Stimulated activated CD4-positive, alpha-beta T cell treated with anti-CD3 and anti-CD28 coated beads, TNF-alpha, amount 100 ng/mL, for 4 hours (primary cell): ENCODE measurements at places on chromosomes 3 and 15.

GRCh38 chr15:52252781-52253180, 42.8 kb downstream of the MYO5C start:
- DNase-seq: no peak

DNA sequence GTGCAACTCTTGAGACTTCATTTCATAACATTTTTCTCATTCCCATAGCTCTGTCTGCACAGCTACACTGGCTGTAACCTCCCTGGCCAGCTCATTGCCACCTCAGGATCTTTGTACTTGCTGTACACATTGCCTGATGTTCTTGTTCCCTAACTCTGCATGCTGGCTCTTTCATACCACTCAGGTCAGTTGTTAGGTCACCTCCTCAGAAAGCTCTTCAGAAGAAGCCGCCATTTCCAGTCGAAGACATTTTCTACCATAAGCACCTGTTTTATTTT, 176.2 kb downstream of the AKAP13 start:
- no peak for DNase-seq

DNA sequence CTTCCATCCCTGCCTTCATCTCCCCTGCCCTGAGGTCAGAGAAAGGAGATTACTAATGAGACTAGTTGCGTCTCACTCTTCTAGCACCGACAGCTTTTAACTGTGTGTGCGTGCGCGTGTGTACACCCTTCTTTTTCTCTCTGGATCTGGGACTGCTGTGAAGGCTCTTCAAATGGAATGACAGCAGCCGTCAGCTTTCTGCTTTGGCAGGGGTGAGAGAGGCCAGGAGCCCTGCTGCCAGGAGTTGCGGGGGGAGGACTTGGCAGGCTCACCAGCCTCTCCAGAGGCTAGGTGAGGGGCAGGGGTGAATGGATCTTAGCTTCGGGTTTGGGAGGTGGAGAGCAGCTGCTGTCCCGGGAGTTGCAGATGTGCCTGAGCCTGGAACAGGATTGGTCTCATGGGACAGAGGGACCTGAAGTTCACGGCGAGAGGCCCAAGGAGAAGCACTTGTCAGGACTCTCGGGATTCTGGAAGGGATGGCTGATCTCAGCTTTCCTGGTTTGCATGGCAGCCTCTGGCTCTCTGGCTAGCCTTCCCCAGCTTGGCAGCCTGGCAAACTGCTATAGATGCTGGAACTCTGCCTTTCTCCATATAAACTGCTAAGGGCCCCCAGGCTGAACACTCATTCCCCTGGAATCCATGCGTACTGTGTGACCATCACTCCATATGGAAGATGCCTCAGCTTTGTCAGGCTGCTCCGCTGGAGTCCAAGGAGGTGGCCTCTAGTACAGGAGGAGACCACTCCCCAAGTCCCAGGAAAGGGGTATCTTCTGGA, 16.6 kb downstream of the TEX264 start:
- no peak for DNase-seq

- no peak for DNase-seq
Measured at GRCh38 chr15:82113106-82113715, 67.4 kb upstream of the MEX3B start.

- no peak for DNase-seq
Measured at GRCh38 chr3:187739094-187739560, 6.1 kb downstream of the BCL6 start.

GRCh38 chr3:27728195-27729087, 6.3 kb upstream of the EOMES start:
- DNase-seq: no peak

DNA sequence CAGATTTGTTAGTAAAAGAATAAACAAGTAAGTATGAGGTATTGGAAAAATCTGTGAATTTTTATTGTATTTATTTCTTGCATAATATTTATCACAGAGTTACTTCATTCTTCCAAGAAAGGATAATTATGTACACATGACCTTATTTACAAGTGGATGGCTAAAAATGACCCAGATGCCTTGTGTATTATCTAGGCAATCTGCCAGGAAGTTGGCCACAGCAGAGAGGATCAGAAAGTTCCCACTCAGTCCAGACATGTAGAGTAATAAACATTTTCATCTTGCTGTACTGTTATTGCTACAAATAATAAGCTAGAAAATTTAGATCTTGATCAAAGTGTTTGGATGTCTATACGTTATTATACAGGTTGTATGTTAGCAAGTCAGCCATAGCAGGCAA, 317.1 kb downstream of the EPHA6 start:
- DNase-seq: no peak

- no peak for DNase-seq
Measured at GRCh38 chr3:192864941-192865340, 52.7 kb downstream of the MB21D2 start.

- no peak for DNase-seq
Measured at GRCh38 chr3:72582211-72582878, 265.9 kb downstream of the SHQ1 start.

DNA sequence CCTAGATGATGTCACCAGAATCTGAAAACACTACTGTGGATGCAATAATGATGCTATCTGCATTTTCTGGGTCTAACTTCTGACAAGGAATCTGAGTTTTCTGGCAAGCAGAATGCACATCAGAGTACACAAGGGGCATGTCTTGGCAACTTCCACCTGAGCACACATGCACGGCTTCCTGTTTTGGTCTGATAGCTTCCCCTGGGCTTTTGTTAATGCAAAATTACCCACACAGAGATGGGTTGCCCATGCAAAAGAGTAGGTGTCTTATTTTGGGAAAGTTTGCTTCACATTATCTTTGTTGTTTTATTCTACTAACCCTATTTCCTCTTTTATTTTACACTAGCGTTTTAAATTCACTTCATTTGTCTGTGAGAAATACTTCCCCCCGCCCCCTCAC, 74.2 kb upstream of the SATB1 start:
- no peak for DNase-seq

- DNase-seq: no peak
Measured at GRCh38 chr3:133117342-133117741, 79.2 kb downstream of the TMEM108 start.

DNA sequence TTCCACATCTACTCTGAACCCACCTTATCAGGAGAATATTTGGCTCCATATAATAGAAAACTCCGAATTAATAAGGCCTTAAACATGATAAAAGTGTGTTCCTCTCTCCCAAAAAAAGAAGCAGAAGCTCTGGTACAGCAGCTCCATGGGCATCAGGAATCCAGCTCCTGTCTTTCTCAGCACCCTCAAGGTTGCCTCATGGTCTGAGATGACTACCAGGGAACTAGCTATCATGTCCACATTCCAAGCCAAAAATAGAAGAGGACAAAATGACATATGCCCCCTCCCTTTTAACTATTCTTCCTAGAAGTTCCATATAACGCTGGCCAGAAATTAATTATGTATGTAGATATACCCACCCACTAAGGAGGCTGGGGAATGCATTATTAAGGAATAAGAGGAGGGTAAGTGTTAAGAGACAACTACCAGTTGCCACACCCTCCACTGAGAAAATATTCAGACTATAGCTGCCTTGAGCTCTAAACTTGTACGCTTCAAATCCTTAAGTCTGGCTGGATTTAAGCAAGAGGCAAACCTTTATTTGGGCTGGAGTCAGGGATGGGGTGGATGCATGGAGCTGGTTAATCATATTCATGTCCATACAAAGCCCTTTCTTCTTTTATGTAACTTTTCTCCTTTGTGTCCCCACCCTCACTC, 35.8 kb upstream of the CTDSPL start:
- no peak for DNase-seq

DNA sequence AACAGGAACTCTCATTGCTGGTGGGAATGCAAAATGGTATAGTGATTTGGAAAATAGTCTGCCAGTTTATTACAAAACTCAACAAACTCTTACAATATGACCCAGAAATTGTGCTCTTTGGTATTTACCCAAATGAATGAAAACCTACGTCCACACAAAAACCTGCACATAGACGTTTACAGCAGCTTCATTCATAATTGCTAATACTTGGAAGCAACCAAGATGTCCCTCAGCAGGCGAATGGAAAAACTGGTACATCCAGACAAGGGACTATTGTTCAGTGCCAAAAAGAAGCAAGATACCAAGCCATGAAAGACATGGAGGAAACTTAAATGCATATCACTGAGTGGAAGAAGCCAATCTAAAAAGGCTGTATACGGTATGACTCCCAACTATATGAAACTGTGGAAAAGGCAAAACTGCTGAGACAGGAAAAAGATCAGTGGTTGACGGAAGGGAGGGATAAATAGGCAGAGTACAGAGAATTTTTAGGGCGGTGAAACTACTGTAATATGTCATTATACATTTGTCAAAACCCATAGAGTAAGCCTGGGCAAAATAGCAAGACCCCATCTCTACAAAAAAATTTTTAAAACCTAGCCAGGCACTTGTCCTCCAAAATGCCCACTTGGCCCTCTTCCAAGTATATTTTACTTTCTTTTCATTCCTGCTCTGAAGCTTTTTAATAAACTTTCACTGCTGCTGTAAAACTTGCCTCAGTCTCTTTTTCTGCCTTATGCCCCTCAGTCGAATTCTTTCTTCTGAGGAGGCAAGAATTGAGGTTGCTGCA, 4.9 kb upstream of the MKRN2OS start:
- no peak for DNase-seq

- no peak for DNase-seq
Measured at GRCh38 chr3:5239602-5240001, 52.1 kb downstream of the EDEM1 start.

- DNase-seq: no peak
Measured at GRCh38 chr15:100350434-100351226, 8.9 kb upstream of the ADAMTS17 start.

- no peak for DNase-seq
Measured at GRCh38 chr15:40241269-40242212, 2.7 kb downstream of the PAK6 start.

- no peak for DNase-seq
Measured at GRCh38 chr3:33490641-33491241, 50.5 kb upstream of the UBP1 start.

- DNase-seq: no peak
Measured at GRCh38 chr3:45595364-45596195, 1.0 kb downstream of the LIMD1 start.

DNA sequence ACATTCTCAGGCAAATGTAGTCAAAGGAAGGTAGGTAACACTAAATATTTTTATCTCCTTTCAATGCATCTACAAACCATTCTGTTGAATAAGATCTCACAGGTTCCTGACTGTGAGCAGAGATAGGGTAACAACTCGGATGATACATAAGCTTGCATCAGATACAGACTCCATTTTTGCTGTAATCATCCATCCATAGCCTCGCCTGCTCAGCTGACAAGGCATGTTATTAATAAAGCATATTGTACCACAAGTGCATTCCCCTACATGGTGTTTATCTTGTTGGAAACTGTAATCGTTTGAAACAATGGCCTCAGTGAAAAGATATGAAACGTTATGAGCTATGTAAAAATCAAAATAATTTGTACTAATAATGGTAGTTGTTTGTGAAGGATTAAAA, 35.4 kb upstream of the TCF12 start:
- DNase-seq: no peak

DNA sequence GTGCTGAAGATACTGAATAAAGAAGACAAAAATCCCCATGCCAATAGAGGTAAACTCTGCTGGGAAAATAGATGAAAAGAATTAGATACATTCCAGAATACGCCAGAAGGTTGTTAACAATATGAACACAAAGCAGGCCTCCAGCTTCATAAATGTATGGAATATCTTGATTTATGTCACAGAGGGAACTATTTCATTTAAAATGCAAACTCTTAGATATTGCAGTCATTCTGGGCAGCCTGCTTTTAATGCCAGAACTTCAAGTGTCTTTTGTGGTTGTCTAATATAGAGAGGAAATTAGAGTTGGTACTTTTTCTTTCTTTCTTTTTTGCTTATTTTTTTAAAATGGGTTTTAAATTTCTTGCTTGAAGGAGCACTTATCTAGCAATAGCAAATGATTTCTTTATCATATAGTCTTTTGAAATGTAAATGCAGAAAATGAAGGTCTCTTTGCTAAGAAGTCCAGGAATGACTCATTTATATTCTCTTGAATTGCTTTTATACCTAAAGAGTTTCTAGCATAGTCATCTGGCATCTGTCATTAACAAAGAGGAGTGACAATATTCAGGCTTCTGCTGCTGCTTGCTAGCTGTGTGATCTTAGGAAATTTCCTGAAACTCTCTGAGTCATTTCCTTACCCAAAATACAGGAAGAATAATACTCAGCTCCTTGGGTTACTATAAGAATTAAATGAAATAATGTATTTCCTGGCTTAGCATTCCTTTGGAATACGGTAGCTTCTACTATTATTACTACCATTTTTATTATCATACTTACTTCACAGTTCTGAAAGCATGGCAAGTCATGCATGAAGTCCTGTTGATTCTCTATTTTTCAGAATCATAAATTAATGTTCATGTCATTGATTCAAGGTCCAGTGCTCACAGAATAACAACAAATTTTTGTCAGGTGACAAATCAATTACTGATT, 527.6 kb downstream of the DIPK2A start:
- DNase-seq: no peak

GRCh38 chr15:78916088-78916487, 28.8 kb downstream of the CTSH start:
- no peak for DNase-seq

DNA sequence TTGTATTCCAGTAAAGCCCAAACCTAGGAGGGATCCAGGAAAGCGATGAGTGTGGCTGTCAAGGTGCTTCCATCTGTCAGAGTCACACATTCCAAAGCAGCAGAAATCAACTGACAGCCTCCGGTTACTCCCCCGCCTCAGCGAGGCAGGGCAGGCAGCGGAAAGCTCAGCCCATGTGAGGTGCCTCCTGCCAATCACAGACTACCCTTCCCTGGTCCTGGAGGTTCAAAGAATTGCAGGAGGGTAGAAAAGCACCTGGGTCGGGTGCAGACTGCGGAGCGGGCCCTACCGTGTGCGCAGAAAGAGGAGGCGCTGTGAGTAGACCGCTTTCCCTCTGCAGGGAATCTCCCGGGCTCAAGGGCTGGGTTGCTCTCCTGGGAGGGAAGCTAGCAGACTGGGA, at the start of gene UPK1B:
Gene UPK1B (plus strand): TSS at position 274 of the 400 bp plus-strand sequence. CDS start 13,144 bp downstream, outside the sequence.
- DNase-seq: no peak

DNA sequence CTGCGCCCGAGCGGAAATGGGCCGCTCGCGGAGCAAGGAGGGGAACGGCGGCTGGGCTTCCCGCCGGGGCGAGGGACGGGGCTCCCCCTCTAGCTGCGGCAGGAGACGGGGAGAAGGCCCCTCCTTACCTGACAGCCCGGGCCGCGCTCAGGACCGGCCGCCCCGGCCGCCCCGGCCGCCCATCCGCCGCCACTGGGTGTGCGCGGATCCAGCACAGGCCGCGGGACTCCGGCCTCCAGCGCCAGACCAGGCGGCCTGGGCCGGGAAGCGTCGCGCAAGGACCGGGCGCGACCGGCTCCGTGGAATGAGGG, 296 bp downstream of the TPRA1 start:
- no peak for DNase-seq

GRCh38 chr3:58411036-58411435, 22.6 kb downstream of the PDHB start:
- no peak for DNase-seq
